ENCODE measurements at places on chromosomes 7 and 10.

DNA sequence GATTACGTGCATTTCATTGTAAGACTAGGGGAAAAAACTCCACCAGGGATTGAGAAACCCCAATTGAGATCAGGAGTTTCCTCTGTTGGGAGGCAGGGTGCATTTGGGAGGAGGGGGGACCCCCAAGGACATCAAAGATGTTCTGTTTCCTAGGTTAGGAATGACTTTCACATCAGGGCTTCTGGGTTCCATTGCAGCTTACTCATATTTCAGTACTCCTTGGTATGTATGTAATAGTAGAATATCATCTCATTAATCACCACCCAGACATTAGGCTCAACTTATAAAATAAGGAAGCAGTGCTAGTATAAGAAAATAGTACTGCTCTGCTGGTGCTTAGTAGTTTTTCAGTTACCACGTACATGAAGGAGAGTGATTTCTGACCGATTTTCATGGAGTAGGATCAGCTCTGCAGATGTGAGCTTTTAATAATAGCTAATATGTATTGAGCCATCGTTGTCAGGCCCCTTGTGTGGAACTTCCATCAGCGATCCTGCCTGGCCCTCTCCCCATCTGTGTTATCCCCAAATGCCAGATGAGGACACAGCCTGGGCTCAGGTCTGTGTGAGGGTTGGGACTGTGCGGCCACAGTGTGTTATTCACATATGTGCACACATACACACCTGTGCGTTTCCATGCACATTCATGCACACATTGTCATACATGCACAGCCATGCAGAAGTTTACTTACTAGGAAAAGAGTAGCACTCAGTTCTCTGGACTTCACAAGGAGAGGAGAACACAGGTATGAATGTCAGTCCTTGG, 23.5 kb downstream of the UPP1 start:
- DNase-seq: no peak

DNA sequence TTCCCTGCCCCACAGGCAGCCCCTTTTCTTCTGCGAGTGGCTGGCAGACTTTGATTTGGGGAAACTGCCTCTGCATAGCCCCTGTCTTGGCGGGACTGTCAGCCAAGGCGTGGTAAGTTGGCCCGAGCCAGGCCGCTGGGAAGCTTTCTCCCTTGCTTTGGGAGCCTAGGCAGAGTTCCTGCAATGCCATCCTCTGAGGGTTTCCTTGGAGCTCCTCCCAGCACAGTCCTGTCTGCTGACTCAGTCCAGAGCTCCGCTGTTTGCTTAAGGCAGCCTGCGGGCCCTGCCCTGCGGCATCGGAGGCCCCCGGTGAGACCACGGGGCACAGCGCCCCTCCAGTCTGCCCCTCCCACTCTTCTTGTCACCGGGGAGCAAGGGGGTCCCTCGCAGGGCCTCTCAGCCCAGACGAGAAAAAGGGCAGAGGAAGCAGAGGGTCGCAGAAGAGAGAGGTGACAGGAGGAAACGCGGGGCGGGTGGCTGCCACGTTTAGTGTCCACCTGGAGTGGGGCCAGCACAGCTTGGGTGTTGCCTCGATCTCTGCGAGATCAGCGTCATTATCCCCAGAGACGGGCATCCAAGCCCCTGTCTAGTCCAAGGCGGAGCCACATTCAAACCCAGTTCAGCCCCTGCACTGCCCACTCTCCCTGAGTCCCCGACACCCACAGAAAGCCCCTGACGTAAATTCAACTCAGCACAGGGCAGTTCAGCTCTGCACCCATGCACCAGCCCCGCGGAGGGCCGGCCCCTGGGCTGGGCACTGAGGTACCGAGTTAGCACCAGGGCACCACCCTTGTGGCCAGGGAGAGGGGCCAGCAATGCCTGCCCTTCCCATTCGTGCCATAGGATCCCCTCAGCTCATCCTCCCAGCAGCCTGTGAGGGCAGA, 59.0 kb upstream of the CHST15 start:
- no peak for DNase-seq

GRCh38 chr7:30469303-30469702, 9.3 kb downstream of the NOD1 start:
- no peak for DNase-seq

DNA sequence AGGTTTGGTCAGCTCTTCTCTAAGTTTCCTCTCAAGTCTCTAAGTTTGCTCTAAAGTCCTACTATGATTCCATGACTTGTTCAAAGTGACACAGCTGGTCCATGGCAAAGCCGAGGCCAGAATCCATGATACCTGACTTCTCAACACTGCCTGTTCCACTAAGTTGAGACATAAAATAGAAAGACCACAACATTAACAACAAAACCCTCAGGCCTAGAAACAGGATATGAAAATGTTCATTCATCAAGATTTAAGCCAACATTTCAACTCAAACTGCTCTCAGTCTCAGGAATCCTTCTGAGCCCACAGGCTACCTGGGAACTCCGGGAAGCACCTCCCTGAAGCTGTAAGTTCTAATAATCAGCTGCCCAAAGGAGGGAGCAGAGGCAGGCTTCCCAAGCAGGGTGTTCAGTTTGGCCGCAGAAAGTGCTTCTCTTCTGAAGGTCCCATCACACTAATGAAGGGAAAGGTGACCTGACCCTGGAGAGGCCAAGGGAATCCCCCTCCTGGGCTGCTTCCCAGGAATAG, 62.9 kb downstream of the STK17A start:
- DNase-seq: no peak

Measured in esophagus squamous epithelium (tissue), 5 donors.